Activated T-cell treated with anti-CD3 and anti-CD28 coated beads, Interleukin-2, amount 50 U/mL, for 72 hours (primary cell): ENCODE measurements at places on chromosomes 11 and 22.
A peak's percentile ranks its signal among the peaks of the same experiment; 100 is the strongest.

DNA sequence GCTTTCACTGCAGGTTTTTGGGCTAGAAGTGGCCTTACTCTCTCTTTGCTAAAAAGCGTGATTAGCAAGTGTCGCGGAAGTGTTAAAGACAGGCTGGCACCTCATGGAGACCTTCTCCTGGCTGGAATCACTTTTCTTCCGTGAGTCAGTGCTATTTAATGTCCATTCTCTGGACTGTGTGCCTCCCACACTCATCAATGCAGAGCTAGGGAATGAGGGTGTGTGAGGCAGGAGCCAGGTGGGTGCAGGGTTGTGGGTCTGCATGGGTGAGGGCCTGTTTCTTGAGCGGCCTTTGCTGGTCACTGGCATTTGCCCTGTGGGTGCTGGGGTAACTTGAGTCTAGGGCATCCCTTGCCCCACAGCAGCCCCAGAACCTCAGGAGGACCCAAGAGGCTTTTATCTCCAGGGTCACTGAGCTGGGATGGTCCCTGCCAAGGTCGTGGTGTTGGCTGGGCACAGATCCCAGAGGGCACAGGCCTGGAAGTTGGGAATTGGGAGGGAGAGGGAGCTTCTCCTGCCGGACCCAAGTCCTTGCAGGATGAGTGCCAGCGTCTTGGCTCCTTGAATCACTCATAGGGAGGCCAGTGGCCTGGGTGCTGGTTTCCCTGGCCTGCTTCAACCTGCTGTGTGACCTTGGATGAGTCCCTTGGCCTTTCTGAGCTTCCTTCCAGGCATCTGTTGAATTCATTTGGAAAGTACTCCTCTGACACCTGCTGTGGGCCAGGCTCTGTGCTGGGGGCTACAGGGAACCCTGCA is 30.0 kb downstream of the KIAA1671 start:
- DNase-seq = no peak

GRCh38 chr11:32434356-32435151 is 785 bp downstream of the WT1 start:
- DNase-seq = peak; percentile 11

DNA sequence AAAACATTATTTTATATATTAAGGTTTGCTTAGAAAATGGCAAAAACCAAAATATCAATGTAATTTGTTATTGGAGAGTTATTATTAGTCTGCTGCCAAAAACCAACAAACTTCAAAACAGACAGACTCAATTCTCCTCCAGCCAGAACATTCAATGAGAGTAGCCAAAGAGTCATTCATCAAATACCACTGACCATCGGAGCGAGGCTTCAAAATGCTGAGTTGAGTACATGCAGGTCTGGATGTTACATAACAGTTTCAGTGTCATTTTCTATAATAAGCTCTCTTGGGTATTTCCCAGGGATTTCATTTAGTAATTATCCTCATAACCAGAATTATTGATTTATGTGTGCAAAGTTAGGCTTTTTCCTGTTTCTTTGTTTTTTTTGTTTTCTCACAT is 42.6 kb downstream of the CHST1 start:
- DNase-seq = no peak

- DNase-seq = no peak
Observed at GRCh38 chr11:18203723-18204122, 31.1 kb downstream of the MRGPRX4 start.

- no peak for DNase-seq
Observed at GRCh38 chr22:50296658-50297490, 10.6 kb downstream of the PLXNB2 start.

GRCh38 chr11:116452461-116452860 is 320.3 kb downstream of the BUD13 start:
- DNase-seq = no peak

DNA sequence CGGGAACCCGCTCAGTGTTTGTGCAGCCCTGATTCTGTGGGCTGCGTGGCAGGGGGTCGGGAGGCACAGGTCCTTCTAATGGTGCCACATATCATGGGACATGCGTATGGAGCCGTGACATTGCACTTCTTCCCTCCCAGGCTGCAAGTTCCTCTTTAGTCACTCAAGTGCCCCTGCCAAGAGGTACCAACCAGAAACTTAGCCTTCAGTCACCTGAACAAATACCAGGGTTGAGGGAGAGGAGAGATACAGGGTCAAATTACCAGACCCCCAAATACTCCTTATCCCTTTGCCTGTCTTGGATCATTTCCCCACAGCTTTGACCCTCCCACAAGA is 209.1 kb downstream of the BUD13 start:
- DNase-seq = no peak

GRCh38 chr11:117315285-117316196 is 515 bp downstream of the BACE1 start:
- DNase-seq = peak; percentile 33

- no peak for DNase-seq
Observed at GRCh38 chr11:46050003-46050461, 71.2 kb downstream of the PHF21A start.

- DNase-seq = peak; percentile 63
Observed at GRCh38 chr11:69915501-69916250, 96.5 kb upstream of the FGF3 start.

GRCh38 chr11:121318848-121319834 is 26.6 kb downstream of the SC5D start:
- peak; percentile 30 for DNase-seq

- DNase-seq = no peak
Observed at GRCh38 chr11:119591836-119592310, 137.1 kb downstream of the NECTIN1 start.

DNA sequence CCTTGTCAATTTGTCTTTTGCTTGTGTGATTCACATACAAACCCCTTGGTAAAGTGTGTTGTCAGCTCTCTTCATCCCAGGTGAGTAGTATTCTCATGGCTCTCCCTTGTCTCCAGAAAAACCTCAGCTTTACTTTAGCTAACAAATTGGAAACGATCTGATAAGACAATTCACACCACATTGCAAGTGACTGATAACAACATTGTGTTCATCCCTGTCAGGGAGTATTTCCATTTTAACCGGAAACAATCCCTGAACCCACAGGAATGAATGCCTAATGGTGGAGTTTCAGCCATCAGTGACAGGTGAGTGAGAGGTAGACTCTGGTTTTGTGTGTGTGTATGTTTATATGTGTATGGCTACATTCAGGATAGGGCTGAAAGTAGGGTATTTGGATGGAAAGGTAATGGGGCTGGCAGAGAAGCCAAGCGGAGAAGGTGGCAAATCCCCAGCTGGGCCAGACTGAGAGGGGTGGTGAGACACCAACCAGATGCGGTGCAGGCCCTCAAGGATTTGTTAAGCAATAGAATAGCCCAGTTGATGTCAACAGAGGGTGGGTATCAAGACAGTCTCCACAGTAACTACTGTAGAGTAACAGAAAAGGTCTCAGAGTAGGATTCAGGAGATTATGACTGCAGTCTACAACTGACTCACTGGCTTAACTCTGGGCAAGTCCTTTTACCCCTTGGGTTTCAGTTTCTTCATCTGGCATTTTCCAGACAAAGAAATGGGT is 7.6 kb downstream of the LRRC51 start:
- DNase-seq = no peak

DNA sequence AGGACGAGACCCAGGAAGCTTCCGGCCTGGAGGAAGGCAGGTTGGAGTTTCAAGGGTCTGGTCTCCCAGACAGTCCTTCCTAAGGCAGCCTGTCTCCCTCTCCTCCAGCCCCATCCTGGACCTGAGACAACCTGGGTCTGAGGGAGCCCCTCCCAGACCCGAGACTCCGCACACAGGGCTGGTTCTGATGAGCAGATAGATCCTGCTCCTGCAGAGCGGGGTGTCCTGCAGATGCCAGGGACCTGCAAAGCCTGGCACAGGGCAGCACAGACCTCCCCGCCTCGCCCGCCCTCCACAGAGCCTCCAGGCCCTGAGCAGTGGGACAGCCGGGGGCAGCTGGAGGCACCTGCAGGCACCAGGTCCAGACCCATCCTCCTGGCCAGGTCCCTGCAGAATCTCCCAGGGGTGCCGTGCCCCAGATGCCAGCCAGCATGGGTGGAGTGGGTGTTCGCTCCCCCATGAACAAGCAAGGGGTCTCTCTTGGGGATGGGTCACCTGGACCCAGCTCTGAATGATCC is 7.8 kb downstream of the PIM3 start:
- no peak for DNase-seq

DNA sequence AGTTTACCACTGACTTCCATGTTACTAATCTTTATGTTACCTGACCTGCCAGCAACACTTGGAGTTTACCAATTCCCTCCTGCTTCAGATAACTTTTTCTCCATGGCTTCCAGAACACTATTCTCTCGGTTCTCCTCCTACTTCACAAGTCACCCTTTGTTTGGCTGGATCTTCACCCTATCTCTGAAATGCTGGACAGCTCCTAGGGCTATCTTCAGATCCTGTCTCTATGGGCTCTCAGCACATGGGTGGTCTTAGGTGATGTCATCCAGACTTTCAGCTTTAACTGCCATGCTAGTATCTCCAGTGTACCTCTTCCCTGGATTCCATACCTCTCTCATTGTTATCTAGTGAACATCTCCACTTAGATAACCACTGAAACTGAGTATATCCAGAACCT is 12.2 kb upstream of the VWCE start:
- DNase-seq = no peak

GRCh38 chr11:10878408-10879214 is 20.8 kb upstream of the ZBED5 start:
- peak; percentile 40 for DNase-seq

DNA sequence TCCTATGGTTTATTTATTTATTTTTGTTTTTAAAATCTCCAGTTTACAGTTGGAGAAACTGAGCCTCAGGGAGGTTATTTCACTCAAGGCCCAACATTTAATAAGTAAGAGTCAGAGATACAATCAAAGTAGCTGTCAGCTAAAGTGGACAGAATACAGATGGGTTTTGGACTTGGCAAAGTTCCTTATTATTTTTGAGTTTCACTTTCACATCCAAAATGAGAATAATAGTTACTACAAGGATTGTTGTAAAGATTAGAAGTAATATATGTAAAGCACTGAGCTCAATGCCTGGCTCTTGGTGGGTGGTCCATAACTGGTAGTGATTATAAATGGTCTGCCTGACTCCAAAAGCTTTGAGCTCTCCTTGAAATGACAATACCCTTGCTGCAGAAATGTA is 87.5 kb upstream of the SESN3 start:
- DNase-seq = no peak

DNA sequence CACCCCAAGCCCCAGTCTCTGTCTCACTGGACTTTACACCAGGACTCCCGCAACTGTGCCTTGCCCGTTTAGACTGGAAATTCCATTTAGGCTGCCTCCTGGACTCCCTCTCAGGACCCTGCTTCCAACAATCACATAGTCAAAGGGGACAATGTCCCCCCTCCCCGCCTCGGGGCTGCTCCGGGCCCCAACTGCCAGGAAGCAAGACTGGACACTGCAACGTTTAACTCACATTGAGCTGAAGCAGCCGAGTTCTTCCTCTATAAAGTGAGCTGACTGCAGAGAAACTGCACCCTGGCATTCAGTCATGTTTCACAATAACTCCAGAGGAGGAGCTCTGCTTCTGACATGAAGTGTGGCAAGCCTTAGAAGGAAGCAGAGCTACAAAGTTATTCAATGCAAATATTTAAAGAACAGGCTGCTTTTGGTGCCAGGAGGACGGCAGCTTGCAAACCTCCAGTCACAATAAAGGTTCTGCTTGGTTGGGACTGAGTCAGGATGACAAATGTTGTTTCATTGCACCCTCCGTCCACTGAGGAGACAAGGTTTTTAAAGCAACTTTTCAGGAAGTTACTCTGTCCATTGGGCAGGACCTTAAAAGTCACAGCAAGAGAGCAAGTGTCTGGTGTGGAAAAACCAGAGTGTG is 19.9 kb downstream of the PACSIN2 start:
- DNase-seq = no peak

DNA sequence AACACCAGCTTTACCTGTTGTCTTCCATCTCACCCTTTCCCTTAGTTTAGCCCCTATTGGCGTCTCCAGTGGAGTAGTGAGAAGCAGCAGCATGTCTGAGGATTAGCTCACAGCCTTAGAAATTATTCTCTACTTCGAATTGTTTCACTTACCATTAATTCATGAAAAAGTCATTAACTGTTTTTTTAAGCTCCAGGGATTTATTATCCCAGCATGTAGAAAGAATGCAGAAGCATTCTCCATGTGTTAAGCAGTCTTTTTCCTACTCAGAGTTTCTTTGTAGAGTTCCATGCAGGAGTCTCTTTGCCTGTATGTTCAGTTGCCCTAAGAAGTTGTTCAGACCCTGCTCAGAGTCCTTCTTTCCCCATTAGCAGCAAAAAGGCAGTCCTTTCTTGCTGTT is 137.9 kb upstream of the RASSF10 start:
- no peak for DNase-seq

DNA sequence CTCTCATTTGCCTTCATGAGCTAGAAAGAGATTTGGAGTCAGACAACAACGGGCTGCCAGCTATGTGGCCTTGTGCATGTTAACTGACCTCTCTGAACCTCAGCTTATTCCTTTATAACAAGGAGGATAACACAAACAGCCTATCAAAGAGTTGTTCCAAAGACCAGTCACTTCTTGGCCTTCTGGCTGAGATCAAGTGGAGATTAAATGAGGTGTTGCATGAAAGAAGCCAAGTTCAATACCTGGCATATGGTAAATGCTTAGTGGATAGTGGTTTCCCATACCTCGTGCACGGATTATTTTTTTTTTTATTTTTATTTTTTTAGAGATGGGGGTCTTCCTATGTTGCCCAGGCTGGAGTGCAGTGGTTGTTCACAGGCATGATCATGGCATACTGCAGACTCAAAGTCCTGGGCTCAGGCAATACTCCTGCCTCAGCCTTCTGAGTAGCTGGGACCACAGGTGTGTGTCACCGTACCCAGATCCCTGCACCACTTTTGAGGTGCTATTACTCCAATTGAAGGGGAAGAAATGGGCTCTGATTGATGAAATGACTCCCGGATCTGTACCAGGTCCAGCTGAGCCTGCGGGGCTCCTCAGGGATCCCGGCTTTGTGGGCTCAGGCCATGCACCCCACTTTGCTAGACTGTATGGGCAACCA is 4.9 kb downstream of the LGALS1 start:
- no peak for DNase-seq

- no peak for DNase-seq
Observed at GRCh38 chr22:50444663-50445062, 30.2 kb downstream of the SBF1 start.

- peak; percentile 81 for DNase-seq
Observed at GRCh38 chr11:2196970-2197770, 25.6 kb upstream of the TH start.

GRCh38 chr11:35615921-35616900 is 2.0 kb upstream of the FJX1 start:
- peak; percentile 24 for DNase-seq

DNA sequence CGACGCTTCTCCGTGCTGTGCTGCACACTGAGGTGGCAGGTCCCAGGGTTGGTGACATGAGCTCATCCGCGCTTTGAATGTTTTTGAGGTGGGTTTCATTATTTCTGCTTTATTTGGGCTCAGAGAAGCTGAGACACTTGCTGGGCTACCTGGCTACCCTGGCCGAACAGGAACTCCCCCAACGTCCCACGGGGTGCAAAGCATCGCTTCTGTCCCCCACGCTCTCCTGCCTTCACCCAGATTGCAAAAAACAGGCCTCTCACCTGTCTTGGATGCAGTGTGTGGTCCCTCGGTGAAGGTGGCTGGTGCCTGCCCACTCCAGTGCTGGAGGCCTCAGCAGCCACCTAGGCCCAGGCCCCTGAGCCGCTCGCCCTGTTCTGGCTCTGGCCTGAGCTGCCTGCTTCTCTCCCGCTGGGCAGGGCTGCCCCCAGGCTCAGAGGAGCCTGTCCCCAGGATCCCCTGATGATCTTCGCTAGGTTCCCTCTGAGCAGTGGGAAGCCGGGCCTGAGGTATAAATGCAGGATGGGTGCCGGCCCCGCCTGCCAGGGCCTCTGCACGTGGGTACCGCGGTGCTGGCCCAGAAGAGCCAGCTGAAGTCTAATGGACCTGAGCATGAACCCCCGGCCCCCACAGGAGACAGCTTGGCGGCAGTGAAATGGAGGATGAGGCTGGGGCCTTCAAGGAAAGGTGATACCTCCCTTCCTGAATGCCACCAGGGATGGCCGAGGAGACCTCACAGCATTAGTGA is 15.8 kb upstream of the MRGPRD start:
- DNase-seq = no peak
